ENCODE measurements at places on chromosomes 12 and 14. TPM values are rescaled to one million over a fixed set of nuclear protein-coding genes. Genes with fewer than 3 reads are reported as not detected.

The STON2 gene
- polyA plus RNA-seq, result 46.4 TPM

The PRH2 gene
- polyA plus RNA-seq, result 0.28 TPM

The KCNJ8 gene
- 21.1 TPM for polyA plus RNA-seq

The SYCP3 gene
- polyA plus RNA-seq, result 0.85 TPM

The DEGS2 gene
- polyA plus RNA-seq, result 9.8 TPM

The DTX1 gene
- polyA plus RNA-seq, result 10.3 TPM

The BEGAIN gene
- polyA plus RNA-seq, result 1.8 TPM

The SH2B3 gene
- polyA plus RNA-seq, result 18.4 TPM

DNA sequence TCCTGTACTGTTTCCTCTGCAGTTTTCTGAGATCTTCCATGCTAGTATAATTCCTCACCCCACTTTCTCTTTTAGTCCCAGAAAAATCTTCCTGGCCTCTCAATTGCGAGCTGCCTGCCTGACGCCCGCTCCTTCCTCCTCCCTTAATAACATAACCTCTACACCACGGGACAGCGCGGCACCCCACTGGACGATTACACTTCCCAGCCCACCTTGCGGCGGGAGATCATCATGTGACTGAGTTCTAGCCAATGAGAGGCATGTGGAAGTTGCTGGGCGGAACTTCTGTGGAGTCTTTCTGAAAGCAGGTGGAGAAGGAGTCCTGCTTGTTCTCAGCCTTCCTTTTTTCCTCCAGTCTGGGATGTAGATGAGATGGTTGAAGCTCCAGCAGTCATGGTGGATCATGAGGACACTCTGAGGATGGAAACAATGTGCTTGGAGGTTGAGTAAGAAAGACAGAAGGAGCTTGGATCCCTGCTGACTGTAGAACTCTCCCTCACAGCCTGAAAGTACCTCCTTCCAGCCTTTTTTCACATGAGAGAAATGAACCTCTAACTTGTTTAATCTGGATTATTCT is 133.6 kb upstream of the VRK1 start:
- no peak for DNase-seq

DNA sequence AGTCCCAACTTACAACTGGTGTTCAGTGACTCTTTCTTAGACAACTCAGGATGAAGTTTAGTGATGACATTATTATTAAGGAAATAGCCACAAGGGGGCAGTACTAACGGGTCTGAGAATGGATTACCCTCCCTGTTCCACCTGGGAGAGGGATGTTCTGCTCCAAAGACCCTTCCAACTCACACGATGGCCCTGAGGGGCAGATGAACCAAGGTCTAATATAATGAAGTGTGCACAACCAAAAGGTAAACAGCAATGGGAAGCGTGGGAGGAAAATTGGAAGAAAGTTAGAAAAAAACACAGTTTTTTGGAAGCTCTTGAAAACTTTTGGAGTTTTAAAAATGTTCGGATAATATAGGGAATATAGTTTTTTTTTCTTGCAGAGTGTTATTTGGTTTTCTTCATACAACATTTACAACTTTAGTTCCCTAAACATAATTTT is 24.0 kb downstream of the FGF6 start:
- DNase-seq, result no peak

- DNase-seq, result no peak
These were observed 3.3 kb downstream of the BRMS1L start for GRCh38 chr14:35829449-35829848.

DNA sequence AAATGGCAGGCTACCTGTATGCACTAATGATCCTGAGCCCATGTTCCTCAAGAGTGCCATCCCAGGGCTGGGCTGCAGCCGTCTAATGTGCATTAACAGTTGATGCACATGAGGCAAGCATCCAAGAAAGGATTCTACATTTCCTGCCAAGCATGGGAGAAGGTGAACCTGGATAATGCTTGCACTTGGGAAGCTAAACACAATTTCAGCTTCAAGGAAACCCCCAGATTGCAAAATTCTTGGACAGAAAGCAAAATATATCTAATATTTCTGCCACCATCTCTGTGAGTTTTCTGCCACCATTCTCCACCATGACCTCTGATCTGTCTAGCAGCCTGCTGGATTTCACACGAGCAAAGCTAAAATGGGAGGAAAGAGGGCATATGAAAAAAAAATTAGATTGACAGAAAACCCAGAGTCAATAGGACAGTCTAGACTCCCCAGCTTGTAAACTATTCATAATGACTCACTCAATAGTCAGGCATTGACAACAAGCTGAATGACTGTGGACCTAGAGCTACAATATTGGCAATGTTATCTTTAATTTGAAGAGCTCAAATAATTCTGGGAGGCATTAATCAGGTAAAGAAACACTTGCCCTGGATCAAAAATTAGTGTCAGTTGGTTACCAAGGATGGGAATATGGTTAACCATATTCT is 91.9 kb upstream of the BCL2L14 start:
- no peak for DNase-seq

- DNase-seq, result no peak
These were observed 128.8 kb downstream of the PAPOLA start for GRCh38 chr14:96631030-96631429.

DNA sequence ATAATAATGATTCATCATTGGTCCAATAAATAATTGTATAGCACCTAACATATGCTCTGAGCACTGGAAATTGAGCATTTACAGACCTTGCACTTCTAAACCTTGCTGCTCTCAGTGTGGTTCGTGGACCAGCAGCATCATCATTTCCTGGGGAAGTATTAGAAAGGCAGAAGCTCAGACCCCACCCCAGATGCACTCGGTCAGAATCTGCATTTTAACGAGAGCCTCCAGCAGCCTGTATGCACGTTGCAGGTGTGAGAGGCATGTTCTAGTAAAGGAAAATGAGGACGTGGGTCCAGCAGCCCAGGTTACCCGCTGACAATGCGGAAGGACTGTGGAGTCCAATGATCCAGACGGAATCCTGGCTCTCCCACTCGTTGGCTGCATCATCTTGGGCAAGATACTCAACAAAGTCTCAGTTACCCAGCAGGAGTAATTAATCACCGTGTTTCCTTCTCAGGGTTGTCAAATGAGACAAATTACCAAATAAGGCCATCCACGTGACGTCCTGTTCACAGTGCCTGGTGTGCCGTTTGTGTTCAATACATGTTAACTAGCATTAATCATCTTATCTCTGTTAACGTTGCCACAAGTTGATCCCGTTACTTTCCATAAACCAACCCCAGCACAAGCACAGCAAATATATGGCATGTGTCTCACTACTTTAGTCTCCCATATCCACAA is 49.2 kb upstream of the CCND2 start:
- no peak for DNase-seq

- DNase-seq, result no peak
These were observed 364.9 kb upstream of the FLRT2 start for GRCh38 chr14:85165094-85165493.

GRCh38 chr12:47080725-47081502 is 1.2 kb upstream of the AMIGO2 start:
- no peak for DNase-seq

DNA sequence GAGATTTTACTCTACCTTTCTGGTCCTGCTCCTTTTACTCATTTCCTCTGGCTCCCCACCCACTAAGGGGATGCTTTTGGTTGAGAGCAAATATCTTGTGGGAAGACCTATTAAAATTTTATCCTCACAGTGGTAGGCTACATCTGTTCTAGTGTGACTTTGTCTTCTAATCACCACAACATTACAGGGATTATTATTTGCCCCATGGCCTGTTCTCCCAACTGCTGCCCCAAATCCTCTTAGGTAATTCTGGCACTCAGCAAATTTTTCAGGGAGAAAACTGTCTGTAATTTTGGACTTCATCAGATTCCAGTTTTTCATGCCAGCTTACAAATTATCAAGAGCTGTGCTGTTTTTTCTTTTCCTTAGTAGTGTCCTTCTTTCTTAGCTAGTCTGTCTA is 172.3 kb downstream of the GPHN start:
- no peak for DNase-seq

DNA sequence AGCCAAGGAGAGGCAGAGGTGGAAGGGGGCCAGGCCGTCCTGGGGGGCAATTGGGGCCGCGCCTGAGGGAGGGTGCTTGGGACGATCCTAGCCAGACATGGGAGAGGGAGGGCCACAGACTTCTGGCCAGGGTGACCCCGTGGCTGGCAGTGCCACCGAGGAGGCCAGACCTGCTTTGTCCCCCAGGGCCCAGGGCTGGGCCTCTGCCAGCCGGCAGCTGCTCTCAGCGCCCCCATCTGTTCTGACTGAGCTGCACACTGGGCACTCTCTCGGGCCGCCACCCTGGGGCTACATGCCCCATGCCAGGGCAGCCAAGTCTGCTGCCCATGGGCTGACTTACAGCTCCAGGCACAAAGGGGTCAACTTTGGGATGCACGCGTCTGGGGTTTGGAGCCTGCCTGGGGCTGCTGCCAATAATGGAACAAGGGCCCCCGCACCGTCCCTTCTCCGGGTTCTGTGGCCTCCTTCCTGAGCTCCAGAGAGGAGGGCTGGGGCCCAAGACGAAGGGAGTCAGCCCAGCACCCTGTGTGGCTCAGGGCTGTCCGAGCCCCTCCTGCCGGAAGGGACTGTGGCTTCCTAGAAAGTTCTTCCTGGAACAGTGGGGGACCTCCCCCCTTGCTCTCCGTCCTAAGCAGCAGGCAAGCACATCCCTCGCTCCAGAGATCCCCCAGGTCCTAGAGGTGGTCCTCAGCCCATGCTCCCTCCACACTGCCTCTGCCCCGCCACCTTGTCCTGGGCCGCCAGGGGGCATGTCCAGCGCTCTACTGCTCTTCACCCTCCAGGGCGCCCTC is 1.1 kb downstream of the ADSS1 start:
- no peak for DNase-seq
